Stimulated activated CD4-positive, alpha-beta T cell treated with anti-CD3 and anti-CD28 coated beads, Interleukin-4, amount 100 ng/mL, for 4 hours (primary cell): ENCODE measurements at places on chromosomes 11 and 22.
A peak's percentile ranks its signal among the peaks of the same experiment; 100 is the strongest.

DNA sequence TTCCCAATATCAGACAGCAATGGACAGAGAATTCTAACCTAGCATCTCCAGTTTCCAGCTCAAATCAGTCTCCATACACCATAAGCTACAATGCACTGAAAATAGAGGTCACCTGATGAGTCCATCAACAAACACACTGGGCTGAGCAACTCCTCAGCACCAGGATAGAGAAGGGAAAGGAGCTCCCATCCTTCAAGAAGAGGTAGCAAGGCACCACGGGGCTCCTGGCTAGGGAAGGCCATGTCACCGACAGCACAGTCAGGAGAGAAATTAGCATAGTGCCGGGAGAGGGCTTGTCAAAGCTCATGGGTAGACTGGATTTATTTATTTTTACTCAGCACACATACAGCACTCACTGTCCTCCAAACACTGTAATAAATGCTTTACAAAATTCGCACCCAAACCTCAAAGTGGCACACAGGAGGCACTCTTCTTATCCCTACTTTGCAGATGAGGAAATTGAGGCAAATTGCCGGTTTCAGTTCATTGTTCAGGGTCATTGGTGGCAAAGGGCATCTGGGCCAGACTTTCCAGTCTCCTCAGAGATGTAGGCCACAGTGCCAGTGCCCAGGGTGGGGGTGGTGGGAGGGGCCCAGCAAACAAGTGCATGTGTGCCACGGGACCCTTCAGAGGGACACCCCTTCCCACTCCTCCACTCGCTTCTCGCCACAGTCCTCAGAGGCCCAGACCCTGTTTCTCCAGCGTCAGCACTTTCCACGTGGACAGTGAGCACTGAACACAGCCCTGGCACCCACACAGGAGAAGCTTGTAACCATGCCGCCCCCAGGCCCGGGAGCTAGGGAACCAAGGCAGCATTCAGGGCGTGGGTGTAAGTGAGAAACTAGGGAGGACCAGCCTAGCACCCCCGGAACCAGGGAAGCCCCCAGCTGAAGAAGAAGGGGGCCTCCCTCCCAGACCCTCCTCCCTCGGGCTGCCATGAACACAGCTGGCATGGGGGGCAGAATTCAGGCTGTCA lies 1417.4 kb downstream of the TBC1D22A start:
- DNase-seq, result no peak

GRCh38 chr11:67572305-67572704 lies 11.3 kb upstream of the GSTP1 start:
- DNase-seq, result no peak

- DNase-seq, result no peak
Measured at GRCh38 chr11:95322539-95322938, 91.5 kb upstream of the SESN3 start.

GRCh38 chr11:86954269-86955110 lies 705 bp downstream of the FZD4 start:
- no peak for DNase-seq

DNA sequence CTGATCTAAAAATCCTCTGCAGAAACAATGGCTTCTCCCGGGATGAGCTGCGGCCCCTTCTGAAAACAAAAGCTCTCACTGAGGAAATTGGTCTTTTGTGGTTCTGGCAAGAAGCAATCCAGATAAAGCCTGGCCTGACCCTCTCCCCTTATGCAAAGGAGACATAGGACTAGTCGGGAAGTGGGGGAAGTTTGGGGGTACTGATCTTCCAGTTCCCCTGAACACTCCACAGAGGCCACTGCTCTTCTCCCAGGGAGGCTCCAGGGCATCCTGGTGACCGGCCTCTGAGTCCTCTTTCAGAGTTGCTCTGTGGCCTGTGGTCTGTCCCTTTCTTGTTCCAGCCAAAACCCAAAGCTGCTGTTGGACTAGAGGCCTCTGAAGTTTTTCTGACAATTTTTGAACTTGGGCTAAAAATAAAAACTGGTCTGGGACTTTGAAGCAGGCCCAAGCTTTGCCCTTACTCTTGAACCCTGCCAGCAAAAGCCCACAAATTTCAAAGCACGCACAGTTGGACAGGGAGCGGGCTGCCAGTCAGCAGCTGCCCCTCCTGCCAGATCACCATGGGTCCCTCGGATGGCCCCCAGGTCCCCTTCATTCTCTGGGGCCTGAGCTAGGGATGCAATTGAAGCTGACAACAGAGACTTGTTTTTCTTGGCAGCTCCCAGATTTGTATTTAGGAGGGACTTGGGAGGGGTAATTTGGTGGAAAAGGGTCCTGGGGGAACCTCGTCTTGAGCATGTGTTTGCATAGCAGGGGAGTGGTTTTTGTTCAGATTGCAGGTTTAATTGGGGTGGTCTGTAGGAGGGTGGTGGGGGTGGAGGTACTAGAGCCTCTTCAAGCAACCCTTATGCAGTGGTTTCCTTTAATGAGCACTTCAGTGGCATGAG lies 381.6 kb upstream of the CADM1 start:
- DNase-seq, result no peak

- no peak for DNase-seq
Measured at GRCh38 chr11:130465263-130465662, 16.8 kb downstream of the ADAMTS15 start.

GRCh38 chr11:75386942-75387630 lies 12.2 kb upstream of the RPS3 start:
- no peak for DNase-seq

GRCh38 chr11:17159441-17159840 lies 48.3 kb downstream of the PIK3C2A start:
- no peak for DNase-seq

DNA sequence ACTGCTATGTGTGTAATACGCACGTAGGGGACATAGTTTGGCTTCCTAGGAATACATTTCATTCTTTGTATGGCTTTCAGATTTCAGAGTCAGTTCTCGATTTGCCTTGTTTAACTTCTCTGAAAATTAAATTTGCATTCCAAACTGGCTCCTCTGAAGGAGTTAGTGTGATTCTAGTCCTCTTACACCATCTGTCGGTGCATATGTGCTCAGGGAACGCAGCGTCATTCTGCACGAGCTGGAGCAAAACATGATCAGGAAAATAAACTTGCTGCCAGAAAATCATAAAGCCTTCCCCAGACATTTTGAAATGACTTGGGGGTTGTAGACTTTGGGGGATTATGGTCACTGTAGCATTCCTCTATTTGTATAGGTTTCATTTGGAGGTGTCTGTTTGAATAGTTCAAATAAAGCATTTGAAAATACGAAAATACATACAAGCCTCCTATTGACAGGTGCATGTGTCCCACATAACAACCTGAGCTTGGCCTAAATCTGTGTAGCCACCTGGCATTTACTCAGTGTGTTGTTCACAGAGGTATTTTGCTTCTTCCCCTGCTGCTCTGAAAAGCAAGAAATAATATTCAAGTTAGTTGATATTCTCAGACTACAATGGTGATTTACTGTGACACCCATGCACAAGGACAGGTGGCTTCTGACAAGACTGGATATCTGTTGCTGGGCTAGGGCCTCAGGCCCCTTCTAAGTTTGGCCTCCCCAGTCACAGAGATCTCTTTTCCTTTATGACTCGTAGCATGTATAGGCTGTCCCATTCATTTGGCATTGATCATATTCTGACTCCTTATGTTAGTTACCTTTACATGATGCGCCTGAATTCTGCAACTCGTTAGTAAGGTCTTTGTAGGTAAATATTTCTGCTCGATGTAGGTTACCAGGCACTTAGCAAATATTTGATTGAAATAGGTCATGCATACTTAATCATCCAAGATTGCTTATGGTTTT lies 81.6 kb upstream of the SORL1-AS1 start:
- no peak for DNase-seq

DNA sequence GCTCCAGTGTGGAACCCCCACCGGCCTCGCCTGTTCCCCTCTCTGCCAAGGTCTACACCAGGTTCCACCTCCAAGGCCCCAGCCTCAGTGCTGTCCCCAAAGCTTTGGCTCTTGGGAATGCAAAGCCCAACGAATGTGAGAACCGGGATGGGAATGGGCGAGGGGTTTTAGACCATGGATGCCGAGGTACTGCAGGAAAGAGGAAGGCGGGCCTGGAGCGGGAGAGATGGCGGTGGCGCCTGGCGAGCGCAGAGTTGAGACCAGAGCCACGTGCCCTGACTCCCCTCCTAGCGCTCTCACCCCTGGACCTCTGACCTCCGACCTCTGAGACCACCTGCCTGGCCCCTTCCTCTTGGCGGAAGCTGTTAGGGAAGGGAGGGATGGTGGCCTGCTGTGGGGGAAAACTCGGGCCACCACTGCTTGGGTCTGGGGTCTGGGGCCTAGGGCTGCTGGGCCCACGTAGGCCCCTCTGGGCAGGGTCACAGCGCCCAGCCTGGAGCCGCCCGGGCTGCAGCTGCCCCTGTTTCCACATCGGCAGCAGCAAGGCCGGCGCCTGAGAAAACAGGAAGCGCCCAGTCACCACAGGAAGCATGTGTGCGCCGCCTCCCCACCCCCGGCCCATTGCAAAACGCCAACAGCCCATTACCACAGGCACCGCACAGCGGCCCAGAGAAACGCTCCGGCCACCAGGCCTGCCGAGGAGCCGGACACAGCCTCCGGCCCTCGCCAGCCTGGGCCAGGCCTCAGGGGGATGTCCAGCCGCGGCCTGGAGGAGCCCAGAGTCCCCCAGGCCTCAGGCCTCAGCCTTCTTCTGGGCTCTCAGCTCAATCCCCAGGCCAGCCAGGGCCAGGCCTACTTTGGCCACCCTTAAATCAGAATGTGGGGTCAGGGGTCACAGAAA lies 13.8 kb upstream of the SLC39A13 start:
- DNase-seq, result peak; percentile 56
